Left kidney (tissue), 8 donors: ENCODE measurements at places on chromosomes 4 and X. TPM values are rescaled to one million over a fixed set of nuclear protein-coding genes. Genes with fewer than 3 reads are reported as not detected.

- no peak for DNase-seq
These were observed 532.8 kb downstream of the IL15 start for GRCh38 chr4:142169216-142169615.

The TGIF2LX gene
- polyA plus RNA-seq, result not detected

DNA sequence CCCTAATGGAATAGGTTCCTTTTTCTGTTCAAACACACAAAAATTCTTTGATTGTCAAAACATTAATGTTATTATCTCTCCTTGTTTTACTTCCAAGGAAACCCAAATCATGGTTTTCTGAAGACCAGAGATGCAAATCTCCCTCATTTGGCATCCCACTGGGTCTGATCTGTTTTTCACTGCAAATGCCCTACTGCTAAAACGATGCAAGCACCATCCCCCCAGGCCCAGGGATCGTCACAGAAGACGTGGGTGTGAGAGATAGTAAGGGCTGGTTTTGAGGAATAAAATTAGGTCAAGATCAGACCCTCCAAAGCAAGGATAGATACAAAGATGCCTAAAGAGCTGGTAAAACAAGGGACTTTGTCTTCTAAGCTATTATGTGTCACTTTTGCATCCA lies 33.6 kb downstream of the GSPT2 start:
- DNase-seq, result no peak

GRCh38 chr4:10184041-10184440 lies 67.4 kb upstream of the WDR1 start:
- DNase-seq, result no peak

GRCh38 chr4:164615964-164616363 lies 138.0 kb upstream of the SMIM31 start:
- DNase-seq, result no peak

GRCh38 chrX:109283870-109284269 lies 198.0 kb downstream of the GUCY2F start:
- DNase-seq, result no peak

GRCh38 chr4:38601244-38601915 lies 62.6 kb upstream of the KLF3 start:
- no peak for DNase-seq

GRCh38 chr4:38023347-38024205 lies 63.4 kb downstream of the PTTG2 start:
- DNase-seq, result no peak
